Right cardiac atrium (tissue), 5 donors: ENCODE measurements at places on chromosomes 11 and 22. TPM values are rescaled to one million over a fixed set of nuclear protein-coding genes. Genes with fewer than 3 reads are reported as not detected.

DNA sequence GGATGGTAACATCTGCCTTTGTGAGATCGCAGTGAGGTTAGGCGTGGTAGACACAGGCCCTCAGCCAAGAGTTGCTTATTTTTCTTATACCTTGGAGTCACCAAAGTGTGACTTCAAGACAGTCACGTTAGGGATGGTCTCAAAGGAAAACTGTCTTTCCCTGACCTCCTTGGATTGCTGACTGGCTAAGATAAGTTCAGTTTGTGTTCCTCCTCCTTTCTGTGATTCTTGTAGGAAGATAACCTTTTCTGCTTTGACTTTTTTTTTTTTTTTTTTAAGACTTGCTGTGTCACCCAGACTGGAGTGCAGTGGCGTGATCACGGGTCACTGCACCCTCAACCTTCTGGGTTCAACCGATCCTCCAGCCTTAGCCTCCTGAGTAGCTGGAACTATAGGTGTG lies 23.1 kb downstream of the TAB1 start:
- no peak for DNase-seq

- no peak for DNase-seq
These were observed 38.5 kb downstream of the RTL6 start for GRCh38 chr22:44459551-44459950.

- DNase-seq, result no peak
These were observed 166.0 kb downstream of the KIRREL3 start for GRCh38 chr11:126834573-126834972.

GRCh38 chr22:50315289-50316113 lies 8.1 kb upstream of the PLXNB2 start:
- DNase-seq, result no peak

GRCh38 chr11:11279956-11280689 lies 72.9 kb downstream of the CSNK2A3 start:
- no peak for DNase-seq

- no peak for DNase-seq
These were observed 6.9 kb upstream of the PSMC3 start for GRCh38 chr11:47433157-47433556.

DNA sequence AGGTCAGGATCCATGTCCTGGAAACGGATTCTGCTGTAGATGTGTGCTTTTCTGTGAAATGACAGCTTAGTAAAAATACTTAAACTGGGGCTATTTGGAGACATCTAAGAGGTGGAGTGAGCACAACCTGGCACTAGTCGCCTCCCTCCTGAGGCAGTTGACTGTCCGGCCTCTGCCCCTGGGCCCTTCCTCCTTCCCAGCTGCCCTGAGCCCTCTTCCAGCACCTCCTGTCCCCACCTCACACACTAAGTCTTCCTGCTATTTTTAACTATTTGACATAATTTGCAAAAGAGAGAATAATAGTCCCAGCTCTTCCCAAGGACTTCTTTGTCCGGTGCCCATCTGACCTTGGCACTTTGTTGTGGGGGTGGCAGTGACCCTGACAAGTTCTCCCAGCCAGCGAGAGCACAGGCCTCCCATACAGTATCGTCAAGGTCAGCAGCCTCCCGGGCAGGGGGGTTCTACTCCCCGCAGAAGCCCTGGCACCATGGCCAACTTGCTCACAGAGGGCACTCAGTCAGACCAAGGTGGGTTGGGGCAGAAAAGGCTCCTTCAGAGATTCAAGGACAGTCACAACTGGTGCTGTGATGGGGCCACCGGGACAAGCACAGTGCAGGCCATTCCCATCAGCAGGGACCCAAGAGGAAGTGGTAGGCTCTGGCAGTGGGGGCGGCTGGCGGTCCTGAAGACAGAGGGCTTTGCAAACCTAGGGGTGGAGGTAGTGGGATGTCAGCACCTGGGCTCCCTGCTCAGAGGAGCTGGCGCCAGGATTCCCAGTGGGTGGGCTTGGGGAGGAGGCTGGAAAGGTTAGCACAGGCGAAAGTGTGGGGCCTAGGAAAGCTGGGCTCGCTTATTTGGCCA lies 5.5 kb upstream of the NEAT1 start:
- DNase-seq, result peak; percentile 76

DNA sequence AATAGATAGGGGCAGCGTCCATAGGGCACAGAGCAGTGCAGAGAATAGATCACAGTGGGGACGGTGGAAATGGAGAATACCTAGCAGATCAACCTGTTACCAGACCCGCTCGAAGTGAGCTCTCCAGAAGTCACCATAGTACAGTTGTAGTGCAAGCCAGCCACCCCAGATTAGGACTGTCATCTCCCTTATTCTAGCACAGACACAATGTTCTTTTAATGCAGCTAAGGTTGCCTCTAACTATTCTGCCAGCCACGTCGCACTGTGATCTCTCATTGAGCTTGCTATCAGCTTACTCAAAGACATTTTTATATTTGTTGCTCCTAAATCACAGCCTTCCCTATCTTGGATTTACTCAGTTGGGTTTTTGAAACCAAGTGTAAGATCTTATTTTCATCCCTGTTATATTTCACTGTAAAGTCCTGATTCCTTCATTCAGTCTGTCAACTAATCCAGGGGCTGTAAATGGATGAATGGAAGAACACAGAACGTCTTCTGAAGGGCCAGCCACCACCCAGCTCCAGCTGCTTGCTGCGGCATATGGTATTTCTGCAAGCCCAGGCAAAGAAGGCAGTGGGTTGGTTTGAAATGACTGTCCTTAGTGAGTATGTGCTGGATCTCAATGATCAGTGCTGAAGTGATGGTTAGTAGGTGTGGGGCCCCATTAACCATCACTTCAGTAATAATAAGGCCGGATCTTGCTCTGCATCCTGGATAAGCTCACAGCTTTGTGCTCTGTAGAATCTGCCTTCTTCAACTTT lies 3.4 kb downstream of the PARVA start:
- DNase-seq, result no peak

GRCh38 chr22:40009951-40010671 lies 15.4 kb downstream of the FAM83F start:
- DNase-seq, result no peak

DNA sequence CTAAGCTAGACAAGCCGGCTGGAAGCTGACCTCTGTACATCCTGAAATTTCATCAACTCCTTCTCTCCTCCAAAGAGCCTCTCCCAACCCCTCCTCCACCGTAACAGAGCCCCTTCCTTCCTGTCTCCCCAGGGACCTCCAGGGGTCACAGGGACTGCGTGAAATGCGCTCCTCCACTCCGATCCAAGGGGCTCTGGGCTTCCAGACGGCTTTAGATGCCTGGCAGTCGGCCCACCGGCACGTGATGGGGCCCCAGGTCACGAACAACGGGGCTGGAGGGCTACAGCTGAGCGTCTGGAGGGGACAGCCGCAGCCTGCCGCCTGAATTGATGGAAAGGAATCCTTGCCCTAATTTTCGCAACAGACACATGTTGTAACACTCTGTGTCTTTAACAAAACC lies 264.1 kb downstream of the MN1 start:
- peak; percentile 83 for DNase-seq

DNA sequence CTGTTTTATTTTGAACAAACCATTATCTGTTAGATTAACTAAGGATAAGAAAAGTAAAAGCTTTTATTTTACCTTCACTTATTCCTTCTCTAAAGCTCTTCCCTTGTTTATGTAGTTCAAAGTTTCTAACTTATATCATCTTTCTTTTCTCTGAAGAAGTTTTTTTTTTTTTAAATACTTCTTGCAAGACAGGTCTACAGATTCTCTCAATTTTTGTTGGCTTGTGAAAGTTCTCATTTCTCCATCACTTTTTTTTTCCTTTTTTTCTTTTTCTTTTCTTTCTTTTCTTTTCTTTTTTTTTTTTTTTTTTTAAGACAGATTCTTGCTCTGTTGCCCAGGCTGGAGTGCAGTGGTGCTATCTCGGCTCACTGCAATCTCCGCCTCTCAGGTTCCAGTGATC lies 4.7 kb upstream of the TREH start:
- no peak for DNase-seq

DNA sequence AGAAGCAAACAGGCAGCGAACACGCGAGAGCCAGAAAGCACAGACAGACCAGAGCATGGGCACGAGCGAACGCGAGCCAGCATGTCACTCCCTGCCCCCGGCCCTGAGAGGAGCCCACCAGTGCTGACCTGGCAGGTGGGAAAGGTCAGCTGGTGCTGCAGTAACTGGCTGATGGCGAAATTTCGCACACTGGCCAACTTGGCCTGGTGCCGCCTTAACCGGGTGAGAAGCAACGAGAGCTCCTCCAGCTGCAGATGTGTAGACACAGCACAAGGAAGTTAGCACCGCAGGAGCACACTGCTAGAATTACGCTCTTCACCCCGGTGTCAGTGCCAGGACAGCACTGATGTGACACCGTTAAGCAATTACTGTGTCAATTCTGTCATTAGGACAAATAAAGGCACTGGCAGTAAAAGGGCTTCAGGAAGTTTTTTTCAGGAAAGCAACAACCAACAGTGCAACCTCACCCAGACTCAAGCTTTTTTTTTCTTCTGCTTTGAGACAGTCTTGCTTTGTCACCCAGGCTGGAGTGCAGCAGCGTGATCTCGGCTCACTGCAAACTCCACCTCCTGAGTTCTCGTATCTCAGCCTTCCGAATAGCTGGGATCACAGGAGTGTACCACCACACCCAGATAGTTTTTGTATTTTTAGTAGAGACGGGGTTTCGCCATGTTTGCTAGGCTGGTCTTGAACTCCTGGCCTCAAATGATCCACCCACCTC lies 76.8 kb downstream of the C11orf58 start:
- peak; percentile 88 for DNase-seq

DNA sequence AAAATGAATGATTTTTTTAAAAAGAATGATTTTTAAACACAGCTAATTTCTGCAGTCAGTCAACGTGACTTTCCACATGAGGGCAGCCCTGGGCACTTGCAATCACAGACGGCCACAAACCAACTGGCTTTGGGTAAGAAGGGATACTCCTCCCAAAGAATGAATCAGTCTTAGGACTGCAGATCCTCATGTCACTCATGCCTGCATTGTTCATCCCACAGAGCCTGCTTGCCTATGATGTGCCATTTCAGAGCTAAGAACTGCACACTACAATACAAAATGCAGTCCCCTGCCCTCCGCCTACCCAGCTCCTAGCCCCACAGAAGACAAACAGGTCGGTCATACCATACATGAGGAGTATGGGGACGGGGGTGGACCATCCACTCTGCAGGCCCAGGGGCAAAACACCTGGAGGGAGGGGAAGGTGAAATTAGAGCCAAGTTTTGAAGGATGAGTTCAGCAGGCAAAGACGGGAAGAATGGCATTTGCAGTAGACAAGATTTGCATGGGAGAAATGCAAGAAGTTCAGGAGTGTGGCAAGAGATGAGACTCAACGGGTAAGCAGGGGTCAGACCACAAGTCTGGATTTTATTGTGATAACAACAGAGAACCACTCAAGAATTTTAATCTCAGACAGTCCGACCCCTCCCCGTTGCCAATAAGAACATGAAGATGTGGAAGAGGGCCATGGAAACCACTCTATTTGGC lies 24.7 kb downstream of the PACSIN2 start:
- DNase-seq, result peak; percentile 55

The MS4A2 gene
- 0.09 TPM for polyA plus RNA-seq

The OR51B4 gene
- not detected for polyA plus RNA-seq

The MS4A12 gene
- not detected for polyA plus RNA-seq

The APOL4 gene
- 3.8 TPM for polyA plus RNA-seq

The KCNK7 gene
- 0.18 TPM for polyA plus RNA-seq

The SLC5A1 gene
- polyA plus RNA-seq, result 49.5 TPM

The PIWIL4 gene
- polyA plus RNA-seq, result 1.6 TPM

The APOA5 gene
- polyA plus RNA-seq, result not detected

The OR4C13 gene
- polyA plus RNA-seq, result not detected

The FERMT3 gene
- polyA plus RNA-seq, result 5.2 TPM

The APOA1 gene
- 43.0 TPM for polyA plus RNA-seq

The SYVN1 gene
- 17.4 TPM for polyA plus RNA-seq
